CD4-positive, alpha-beta T cell treated with Interleukin-1 beta for 1 hour (primary cell): ENCODE measurements at places on chromosomes 7 and 10.

- DNase-seq = no peak
These were observed 191.4 kb downstream of the AGMO start for GRCh38 chr7:15370441-15370840.

DNA sequence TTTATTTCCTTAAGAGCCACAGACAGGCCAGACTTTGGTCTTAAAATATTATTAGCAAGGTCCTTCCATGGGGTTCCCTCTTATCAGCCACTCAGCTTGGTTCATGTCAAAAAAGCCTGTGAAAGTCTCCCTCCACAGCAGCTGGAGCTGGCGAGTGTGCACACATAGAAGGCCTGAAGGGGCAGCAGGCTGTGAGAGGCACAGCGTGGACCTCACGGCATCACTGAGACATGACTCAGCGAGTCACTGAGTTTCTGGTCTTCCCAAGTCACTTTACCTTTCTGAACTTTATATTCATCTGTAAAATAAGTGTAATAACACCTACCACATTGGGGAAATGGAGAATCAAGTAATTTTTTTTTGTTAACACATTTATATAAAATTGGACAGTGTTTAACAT lies 8.7 kb downstream of the TAF3 start:
- DNase-seq = no peak

- no peak for DNase-seq
These were observed 2.0 kb downstream of the LCOR start for GRCh38 chr10:96834120-96834519.

DNA sequence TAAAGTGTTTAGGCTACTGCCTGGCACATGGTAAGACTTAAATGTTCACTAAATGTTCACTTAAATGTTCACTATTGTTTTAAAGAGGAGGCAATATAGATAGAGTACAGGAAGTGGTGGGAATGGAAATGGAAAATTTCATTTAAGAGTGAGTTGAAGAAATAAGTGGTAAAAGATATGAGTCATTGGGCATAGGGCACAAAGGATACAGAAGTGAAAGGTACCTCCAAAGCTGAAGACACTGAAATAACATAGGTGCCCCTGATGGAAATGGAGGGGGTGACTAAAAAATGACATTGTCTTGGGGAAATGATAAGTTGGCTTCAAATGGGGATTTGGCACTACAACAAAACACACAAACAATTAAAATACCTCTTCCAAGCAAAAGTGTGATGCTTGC lies 5.2 kb upstream of the FRA10AC1 start:
- DNase-seq = no peak

DNA sequence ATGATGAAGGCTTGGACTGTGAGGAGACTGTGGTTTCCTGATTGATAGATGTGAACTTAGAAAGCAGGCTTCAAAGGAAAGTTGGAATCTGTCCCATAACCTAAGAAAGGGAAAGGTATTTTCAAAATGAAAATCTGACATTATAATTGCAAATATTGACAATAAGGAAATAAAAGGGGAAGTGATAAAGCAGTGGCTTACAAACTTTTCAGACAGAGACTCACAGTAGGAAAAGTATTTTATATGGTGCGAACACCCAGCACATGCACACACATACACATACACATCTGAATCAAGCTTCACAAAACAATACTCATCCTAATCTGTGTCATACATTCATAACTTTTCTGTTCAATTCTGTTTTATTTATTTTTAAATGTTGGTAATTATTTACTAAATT lies 4.8 kb downstream of the PON1 start:
- DNase-seq = no peak

- DNase-seq = no peak
These were observed 50.7 kb upstream of the GHITM start for GRCh38 chr10:84088626-84089025.

DNA sequence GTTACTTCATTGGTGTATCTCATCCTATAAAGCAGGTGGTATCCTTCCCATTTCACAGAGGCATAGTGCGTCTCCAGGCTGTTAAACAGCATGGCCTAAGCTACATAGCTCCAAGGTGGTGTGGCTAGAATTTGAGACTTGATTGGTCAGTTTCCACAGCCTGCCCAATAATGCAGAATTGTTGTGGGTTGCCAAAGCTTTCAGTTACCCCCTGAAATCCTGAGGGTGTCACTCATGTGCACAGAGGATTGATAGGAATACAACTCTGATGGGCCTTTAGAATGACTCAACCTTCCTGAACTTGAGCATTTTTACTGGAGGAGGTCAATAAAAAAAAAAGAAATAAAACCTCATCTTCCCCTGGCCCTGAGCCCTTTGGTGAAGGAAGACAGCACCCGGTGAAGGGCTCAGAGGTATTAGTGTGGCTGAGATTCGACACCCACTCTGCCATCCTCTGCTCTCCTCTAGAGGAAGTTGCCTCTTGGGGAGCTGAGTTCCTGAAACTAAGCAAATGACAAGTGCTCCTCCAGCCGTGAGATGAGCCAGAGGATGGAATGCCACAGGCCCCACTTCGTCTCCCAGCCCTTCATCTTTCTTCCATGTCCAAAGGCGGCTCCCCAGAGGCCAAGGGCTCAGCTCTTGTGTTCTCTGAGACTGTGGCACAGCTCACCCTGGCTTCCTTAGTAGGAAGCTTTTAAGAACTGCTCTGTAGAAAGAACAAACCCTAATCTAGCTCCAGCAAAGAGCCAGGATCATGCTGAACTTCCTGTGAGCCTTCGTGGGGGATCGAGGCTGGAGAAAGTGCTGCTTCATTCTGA lies 1.0 kb downstream of the ACSL5 start:
- DNase-seq = peak; percentile 30

DNA sequence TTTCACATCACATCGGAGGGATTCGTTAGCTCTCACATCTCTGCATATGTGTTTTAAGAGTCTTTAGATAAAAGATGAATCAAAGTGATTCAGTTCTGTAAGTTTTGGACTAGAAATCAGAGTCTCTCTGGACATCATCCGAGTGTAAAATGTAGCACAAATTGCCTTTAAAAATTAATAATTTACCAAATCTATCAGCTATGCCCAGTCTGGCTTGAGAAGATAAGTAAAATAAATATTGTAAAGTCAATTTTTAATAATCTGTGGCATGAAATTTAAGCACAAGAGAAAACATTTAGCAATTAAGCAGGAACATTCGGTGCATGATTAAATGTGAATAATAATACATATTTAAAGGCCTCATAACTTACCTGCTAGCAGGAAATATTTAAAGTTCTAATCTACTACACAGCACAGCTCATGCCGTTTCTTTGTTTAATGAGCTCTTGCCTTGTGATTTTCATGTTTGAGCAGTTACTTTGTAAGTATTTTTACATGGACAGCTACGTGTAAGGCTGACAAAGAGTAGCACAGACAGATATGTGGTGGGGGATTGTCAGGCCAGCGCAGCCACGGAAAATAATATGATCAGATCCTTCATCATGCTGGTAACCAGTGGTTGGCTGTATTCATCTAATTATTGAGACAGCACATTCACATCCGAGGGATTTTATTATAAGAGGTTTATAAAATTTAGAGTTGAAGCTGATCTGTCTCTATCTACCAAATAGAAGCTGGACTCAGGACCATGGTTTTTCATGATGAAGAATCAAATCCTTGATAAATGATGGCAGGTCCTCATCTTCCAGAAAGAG lies 317.3 kb downstream of the ADARB2 start:
- no peak for DNase-seq

- peak; percentile 18 for DNase-seq
These were observed 52.6 kb downstream of the TRRAP start for GRCh38 chr7:98930921-98931320.

- DNase-seq = no peak
These were observed 294.6 kb downstream of the PTEN start for GRCh38 chr10:88157981-88158465.

DNA sequence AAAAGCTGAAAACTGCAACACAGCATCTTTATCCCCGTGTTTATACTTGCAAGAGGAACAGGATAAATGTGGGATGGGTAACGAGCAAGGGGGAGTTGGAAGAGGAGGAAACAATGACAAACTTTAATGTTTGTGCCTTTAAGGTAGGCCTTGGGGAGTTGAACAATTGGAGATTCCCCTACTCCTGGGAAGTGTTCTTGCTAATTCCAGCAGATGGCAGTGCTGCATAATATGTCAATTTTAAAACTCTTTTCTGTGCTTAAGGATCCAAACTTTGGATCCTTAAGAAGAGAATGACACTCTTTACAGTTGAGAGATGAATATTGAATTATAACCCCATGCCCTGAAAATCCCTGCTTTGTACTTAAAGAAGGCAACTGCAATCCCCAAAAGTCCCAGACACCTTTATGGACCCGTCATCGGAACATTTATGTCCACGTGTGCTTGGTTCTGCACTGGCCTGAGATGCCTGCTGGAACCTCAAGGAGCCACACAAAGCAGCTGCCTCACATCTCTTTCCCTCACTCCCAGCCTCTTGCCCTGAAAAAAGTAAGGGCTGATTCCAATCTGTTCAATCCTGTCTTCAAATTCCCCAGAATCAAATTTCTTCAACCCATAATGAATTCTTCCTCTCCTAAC lies 12.0 kb downstream of the IFIT5 start:
- DNase-seq = no peak

- no peak for DNase-seq
These were observed 41.9 kb downstream of the MGAM2 start for GRCh38 chr7:142153400-142153799.

GRCh38 chr7:123431075-123431614 lies 103.2 kb downstream of the IQUB start:
- DNase-seq = no peak

GRCh38 chr10:126667568-126667967 lies 2.9 kb downstream of the C10orf90 start:
- DNase-seq = no peak

GRCh38 chr10:113680190-113681111 lies 739 bp downstream of the CASP7 start:
- DNase-seq = peak; percentile 41

- no peak for DNase-seq
These were observed 30.2 kb downstream of the MET start for GRCh38 chr7:116702046-116702785.

DNA sequence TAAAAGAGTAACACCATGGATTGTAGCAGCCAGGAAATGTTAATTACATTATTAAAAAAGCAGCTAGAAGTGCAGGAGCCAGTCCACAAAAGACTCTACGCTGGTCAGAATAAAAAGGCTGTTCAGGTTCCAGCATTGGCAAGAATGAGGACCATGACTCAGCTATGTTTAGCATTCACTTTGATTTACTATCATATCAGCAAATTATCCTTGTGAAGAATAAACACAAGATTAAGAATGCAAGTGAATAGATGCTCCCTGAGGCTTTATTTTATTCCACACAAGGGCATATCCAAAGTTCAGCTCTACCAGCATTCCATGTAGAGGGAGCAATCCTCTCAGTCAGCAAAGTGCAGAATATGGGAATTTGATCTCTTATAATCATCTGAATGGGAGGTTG lies 13.6 kb downstream of the DGKB start:
- no peak for DNase-seq

DNA sequence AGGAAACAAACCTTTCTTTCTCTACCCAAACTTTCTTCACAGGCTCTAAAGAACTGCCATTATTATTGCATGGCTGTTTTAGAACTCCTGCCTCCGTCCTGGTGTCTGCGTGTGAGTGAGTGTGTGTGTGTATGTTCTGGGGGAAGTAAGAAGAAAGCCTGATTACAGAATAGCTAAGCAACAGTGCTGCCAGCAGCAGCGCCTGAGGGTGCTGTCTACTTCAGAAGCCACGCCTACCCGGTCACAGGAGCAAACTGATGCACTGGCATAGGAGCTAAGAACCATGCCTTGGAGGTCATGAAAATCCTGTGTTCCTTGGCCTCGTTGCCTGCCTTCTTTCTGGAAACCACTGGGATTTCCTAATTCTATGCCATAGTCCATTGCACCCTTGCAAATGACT lies 25.2 kb downstream of the LIPK start:
- DNase-seq = no peak
